ENCODE measurements at places on chromosomes 2 and 18.

- no peak for DNase-seq
Measured at GRCh38 chr18:29711932-29712331, 1330.6 kb downstream of the DSC3 start.

- no peak for DNase-seq
Measured at GRCh38 chr18:32349728-32350395, 120.8 kb downstream of the GAREM1 start.

DNA sequence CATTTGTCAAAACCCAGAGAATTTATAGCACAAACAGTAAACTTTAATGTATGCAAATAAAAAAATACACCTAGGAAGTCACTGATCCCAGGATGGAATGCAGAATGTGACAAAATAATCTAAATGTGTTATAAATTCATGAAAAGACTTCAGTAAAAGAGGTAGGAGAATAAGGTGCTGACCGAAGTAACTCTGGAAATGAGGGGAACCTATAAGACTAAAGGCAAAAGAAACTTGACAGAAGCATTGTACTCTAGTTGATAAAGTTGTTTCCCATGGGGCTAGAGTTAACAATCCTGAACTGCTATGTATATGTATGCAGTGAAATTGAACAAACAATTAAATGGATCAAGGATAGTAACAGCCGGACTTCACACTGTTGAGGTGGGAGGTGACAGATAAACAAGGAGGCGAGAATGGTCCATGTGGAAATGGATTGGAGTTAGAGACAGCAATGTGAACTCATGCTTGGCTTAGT is 24.5 kb downstream of the IRS1 start:
- DNase-seq, result no peak

GRCh38 chr2:151357359-151357758 is at the start of gene TNFAIP6:
Gene TNFAIP6, plus strand, starts transcription at chr2:151357592. Its CDS starts 75 bp downstream, at chr2:151357667.
- no peak for DNase-seq

DNA sequence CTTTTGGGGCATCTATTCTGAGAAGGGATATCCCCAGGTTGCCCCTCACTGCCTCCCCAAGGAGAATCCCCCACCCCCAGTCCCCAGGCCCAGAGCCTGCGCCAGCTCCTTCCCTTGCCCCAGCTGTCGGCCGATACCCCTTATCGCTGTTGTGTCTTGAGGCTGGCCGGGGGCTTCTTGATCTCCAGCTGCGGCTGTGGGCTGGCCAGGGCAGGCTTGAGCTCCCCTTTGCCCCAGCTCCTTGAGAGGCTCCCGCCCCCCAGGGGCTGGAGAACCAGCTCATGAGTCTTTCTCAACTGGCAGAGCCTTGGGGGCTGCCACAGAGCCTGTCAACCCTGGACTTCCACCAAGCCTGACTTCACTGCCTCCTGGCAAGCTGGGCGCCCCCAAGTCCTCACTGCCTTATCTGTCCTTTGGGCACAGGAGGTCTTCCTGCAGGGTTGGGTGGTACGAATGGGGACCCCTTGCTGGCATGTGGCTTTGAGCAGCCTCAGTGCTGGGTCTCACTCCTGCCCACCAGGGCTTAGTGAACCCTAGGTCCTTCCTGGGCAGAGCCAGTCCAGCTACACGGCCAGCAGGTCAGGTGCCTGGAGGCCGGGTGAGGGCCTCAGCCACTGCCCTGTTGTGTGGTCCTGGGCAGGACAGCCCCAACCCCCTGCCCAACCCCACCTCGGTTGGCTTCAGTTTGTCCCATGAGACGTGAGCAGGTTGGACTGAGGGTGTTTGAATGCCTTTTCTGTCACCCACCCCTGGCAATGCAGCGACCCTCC is 29.5 kb downstream of the INHBB start:
- no peak for DNase-seq

GRCh38 chr2:25822190-25823117 is 55.8 kb downstream of the ASXL2 start:
- peak; percentile 58 for DNase-seq

- DNase-seq, result no peak
Measured at GRCh38 chr18:48638451-48638850, 99.6 kb downstream of the CTIF start.

DNA sequence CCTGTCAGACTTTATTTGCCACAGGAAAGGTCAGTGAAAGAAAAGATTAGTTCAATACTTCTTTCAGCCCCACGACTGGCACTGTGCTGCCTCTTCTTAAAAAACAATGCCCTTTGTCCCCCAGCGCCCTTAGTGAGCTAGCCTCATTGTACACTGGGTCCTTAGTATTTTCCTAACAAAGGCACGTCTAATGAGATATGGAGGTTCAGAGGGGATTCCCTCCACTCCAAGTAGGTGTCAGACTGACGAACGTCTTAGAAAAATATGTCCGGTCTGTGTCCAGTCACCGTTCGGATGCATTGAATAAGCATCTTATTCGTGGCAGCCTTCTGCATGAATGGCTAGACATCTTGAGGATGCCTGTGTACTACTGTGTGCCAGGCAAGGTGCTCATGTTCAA is 1.1 kb downstream of the FECH start:
- no peak for DNase-seq

- no peak for DNase-seq
Measured at GRCh38 chr2:151664520-151664919, 69.8 kb downstream of the NEB start.

DNA sequence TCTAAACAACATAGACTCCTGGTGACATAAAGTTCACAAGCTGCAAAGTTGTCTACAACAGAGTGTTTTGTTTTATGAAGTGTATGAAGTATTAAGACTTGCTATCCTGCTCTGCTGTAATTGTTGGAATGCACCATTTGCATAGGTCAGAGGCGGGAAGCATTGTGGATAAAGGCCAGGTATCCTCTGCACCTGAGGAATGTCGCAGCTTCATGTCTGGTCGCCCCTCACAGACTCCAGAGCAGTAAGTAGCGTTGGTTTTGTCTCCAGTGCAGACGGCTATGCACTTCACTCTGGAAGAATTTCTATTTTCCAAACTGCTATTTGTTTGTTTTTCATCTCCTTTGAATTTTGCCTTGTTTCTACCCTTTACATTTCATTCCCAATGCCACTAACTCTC is 63.1 kb downstream of the UNC80 start:
- DNase-seq, result no peak

DNA sequence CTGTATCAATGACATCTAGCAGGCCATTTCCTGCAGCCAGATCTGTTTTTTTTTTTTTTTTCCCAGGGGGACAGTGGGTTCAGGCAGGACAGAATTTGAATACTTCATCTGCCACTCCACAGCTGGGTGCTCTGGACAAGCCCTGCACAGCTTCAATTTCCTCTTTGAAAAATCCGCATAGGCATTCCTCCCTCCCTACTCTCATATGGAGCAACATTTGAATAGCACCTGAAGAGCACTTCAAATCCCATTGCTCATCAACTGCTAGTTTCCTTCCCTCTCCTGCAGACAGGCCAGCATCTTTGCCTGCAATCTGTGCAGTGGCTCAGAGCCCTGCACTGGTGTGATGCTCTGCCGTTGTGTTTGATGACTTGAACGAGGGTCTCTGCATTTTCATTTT is 326.3 kb downstream of the TSN start:
- no peak for DNase-seq

DNA sequence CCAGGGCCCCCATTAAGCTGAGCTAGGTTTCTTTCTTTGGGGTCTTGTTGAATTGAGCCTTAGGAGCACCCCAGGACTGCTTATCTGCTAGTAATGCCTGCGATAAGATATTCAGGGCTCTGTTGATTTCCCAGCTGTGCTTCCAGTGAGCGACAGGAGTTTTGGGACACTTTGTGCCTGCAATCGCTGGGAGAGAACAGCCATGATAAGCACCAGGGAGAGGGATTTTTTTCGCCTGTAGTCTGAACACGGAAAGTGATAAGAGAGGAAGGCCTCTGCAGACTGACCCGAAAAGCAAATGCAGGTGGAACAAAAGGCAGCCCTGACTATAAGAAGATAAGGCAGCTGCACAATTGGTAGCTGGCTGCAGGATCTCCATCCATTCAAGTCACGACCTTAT is 244.3 kb downstream of the CNTNAP5 start:
- DNase-seq, result no peak

DNA sequence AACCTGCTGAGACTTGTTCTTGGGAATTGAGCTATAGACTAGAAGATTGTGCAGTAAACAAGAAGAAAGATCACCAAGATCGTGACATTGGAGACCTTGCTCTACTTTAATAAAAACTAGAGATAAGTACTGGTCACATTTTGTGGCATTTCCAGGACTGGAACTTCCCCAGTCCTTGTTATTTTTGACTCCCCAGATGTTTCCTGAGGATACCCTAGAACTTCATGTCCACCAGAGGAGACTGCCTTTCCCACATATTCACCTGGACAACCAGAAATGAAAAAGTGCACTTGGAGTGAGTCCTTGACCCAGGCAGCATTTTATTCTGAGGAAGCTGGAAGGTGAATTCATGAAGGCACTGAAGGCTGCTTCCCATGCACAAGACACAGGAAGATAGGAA is 5.7 kb downstream of the CD207 start:
- DNase-seq, result no peak

DNA sequence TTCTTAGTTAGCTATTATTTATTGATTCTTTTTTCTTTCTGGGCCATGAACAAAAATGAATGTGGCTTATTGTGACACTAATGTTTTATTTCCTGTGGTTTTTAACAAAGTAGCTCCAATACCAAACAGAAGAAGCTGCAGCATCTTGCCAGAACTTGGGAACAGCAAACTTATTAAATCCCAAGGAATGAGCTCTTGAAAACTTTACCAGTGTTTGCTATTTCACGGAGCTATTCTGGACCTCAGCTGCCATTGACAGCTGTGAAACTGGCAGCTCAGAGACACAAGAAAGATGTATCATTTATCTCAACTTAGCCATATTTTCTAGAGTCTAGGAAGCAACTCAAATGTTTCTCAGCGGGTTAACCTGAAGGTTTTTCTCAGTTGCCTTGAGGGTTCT is 91.0 kb upstream of the NEUROD1 start:
- DNase-seq, result no peak

GRCh38 chr2:191635333-191636234 is 42.4 kb upstream of the NABP1 start:
- DNase-seq, result no peak

All from stimulated activated naive CD4-positive, alpha-beta T cell treated with Interleukin-2 at 50 U/mL for 16 hours (primary cell).